Upper lobe of left lung (tissue), 6 donors: ENCODE measurements at places on chromosomes 3 and 15. TPM values are rescaled to one million over a fixed set of nuclear protein-coding genes. Genes with fewer than 3 reads are reported as not detected.

GXYLT2 gene
- 10.0 TPM for total RNA-seq

GRCh38 chr15:76905013-76905839 is at the start of gene SCAPER:
TSS of gene SCAPER (minus strand) at chr15:76905340. CDS start at chr15:76883817, 21,523 bp downstream.
- peak; percentile 96 for DNase-seq
- H3K27me3 ChIP-seq, result no peaks in the 10 kb centered on the region
- peak within 1 kb of the TSS; percentile 75 for H3K4me3 ChIP-seq
- peak within 1 kb of the TSS; percentile 93 for H3K27ac ChIP-seq
- H3K36me3 ChIP-seq, result no peaks in the 10 kb centered on the region

GRCh38 chr3:168061332-168061996 is 34.3 kb downstream of the GOLIM4 start:
- no peaks in the 10 kb centered on the region for H3K36me3 ChIP-seq
- no peaks in the 10 kb centered on the region for H3K27me3 ChIP-seq
- H3K27ac ChIP-seq, result no peak overlapping the region
- no peak for DNase-seq
- H3K4me1 ChIP-seq, result no peaks in the 10 kb centered on the region

DNA sequence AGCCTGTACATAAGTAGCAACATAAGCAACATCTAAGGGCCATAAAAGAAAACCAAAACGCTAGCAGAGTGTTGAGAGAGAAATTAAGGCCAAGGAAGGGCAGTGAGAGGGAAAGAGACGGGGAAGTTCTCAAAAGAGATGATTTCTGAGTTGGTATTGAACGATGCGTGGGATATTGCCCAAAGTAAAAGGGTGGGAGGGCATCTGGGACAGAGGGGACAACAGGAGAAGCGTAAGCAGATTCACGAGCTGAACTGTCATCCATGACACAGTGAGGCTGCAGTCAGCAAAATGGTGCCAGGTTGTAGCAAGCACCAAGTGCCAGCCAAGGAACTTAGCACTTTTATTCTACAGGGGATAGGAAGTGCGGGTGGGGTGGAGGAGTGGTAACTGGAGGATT is 11.8 kb downstream of the NCEH1 start:
- H3K27ac ChIP-seq, result peak overlapping the region; percentile 71
- H3K4me1 ChIP-seq, result no peaks in the 10 kb centered on the region
- no peak for DNase-seq
- no peak overlapping the region for H3K4me3 ChIP-seq

FILIP1L gene
- 21.0 TPM for total RNA-seq

LDHAL6B gene
- total RNA-seq, result not detected

GPR176 gene
- total RNA-seq, result 1.4 TPM

DNA sequence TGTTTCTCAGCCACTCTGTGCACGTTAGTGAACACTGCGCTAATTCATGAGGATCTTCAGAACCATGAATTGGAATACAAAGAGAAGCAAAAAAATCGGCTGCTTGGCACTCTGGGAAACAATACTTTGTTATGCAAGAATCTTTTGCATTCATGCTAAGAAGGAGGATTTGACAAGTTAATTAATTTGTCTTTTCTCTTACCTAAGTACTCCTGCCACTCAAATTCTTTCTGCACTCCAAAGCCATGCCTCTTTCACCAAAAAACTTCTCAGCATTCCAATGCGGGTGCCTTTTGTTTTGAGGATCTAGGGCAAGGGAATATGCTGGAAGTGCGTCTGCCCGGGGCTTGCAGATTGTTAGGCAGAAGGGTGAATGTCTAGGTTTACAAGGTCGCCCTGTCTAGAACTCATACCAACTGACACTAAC is 11.3 kb upstream of the KAT2B start:
- H3K4me1 ChIP-seq, result peaks cover 11% of the 10 kb centered on the region
- H3K27me3 ChIP-seq, result no peaks in the 10 kb centered on the region
- no peak overlapping the region for H3K4me3 ChIP-seq
- no peaks in the 10 kb centered on the region for H3K36me3 ChIP-seq

GRCh38 chr15:90648137-90649070 is 68.7 kb upstream of the BLM start:
- H3K4me1 ChIP-seq, result peaks cover 28% of the 10 kb centered on the region
- H3K27me3 ChIP-seq, result no peaks in the 10 kb centered on the region
- no peak overlapping the region for H3K4me3 ChIP-seq

GPR171 gene
- total RNA-seq, result 4.2 TPM

DNA sequence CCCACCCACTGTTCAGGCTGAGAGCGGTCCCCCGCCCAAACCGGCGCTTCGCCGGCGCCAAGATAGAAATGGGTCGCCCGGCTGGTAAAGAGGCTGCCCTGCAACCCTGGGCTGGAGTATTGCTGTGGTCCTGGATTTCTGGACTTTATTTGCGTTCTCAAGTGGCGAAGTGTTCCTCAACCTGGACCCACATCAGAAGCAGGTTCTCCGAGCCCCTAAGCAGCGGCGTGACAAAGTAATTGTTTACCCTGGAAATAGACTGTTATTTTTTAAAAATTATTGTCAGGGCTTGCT is 481 bp upstream of the DYNC1LI1 start:
- no peak for DNase-seq
- no peaks in the 10 kb centered on the region for H3K27me3 ChIP-seq
- peaks cover 25% of the 10 kb centered on the region for H3K4me1 ChIP-seq
- H3K36me3 ChIP-seq, result no peaks in the 10 kb centered on the region
- H3K4me3 ChIP-seq, result peak overlapping the region; percentile 96

DNA sequence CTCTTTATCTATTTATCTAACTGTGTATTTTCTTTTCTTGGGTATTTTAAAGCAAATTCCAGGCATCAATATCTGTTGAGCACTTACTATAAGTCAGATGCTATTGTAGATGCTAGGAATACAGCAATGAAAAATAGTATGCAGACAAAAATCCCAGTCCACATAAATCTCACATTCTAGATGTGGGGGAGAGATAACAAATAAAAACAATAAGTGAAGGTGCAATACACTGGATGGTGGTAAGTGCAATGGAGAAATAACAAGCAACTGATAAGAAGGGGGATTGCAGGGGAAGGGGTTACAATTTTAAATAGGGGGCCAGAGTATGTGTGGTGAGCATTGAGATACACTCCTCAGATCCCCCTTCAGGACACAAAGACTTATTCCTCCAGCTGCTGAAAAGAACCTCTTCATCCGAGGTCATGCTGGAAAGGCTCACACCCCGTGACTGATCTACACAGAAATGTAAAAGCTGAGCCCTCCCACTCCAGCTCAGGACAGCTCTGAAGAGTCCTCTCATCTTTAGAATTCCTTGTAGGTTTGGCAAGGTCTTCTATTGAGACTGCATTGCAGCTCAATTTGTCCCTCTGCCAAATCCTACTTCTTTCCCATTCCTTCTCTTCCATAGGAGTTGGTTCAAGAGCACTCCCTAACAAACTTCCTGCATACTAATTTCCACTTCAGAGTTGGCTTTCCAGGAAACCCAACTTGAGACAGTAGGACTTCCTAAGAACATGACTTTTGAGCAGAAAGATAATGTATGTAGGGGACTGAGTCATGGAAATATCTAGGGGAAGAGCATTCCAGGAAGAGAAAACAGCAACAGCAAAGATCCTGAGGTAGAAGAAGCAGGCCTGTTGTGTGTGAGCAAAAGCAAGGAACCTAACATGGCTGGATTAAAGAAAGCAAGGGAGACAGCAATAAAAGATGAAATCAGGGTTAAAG is 8.1 kb upstream of the SCG3 start:
- H3K4me1 ChIP-seq, result no peaks in the 10 kb centered on the region
- H3K36me3 ChIP-seq, result no peaks in the 10 kb centered on the region
- H3K27me3 ChIP-seq, result no peaks in the 10 kb centered on the region
- no peak for DNase-seq
- H3K4me3 ChIP-seq, result no peak overlapping the region

- peaks cover 18% of the 10 kb centered on the region for H3K36me3 ChIP-seq
- H3K27ac ChIP-seq, result no peak overlapping the region
- no peak for DNase-seq
- no peaks in the 10 kb centered on the region for H3K27me3 ChIP-seq
- no peak overlapping the region for H3K4me3 ChIP-seq
Observed at GRCh38 chr3:138263104-138263503, 66.5 kb downstream of the NME9 start.

DNA sequence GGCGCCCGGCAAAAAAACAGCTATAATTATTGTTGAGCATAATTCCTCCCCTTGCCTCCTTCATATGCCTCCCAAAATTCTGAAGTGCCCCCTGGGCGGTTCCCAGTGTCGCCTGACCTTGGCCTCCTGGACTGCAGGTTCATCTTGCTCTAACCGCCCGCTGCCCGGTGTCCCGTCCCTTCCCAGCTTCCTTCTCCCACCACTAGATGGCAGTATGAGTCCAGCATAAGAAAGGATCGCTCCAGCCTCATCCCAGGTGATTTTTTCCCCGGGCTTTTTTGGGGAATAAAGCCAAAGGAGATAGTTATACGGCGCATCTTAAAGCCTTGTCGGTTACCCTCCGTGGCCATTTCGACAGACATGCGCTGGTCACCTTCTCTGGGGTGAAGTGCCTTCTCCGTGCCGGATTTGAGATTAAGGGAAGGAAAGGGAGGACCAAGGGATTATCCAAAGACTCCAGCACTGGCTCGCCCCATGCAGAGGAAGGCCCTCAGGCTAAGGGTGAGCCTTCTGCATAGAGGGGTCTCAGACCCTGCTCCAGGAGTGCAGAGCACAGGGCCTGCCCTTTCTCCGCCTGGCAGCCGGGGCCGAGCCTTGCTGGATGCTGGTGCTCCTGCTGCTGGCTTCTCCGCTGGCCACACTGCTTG is 45.8 kb upstream of the TRA2B start:
- DNase-seq, result peak; percentile 49
- peaks cover 4% of the 10 kb centered on the region for H3K4me1 ChIP-seq
- H3K4me3 ChIP-seq, result no peak overlapping the region
- H3K36me3 ChIP-seq, result no peaks in the 10 kb centered on the region
- no peaks in the 10 kb centered on the region for H3K27me3 ChIP-seq

TUSC7 gene
- not detected for total RNA-seq

DNA sequence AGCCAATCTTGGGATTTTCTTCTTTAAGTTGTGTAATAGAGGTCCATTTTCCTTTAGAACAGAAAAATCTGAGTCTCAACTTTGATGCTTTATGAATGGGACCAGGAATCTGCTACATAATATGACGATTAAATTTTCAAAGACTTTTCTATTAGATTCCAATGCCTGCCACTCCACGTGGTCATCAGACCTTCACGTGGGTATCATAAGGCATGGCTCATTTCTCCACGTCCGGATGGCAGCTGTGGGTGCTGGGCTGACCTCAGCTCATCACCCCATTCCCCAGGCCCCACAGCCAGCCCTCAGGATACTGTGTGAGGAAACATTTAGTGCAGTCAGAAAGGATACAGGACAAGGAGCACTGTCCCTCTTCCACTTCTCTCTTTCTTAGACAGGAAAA is 159.7 kb downstream of the SEMA6D start:
- H3K27ac ChIP-seq, result no peak overlapping the region
- peaks cover 5% of the 10 kb centered on the region for H3K4me1 ChIP-seq
- H3K36me3 ChIP-seq, result no peaks in the 10 kb centered on the region
- no peak overlapping the region for H3K4me3 ChIP-seq

CLRN1 gene
- total RNA-seq, result not detected

ERICH6 gene
- not detected for total RNA-seq

GRCh38 chr15:73153447-73153846 is 101.2 kb downstream of the NEO1 start:
- no peak overlapping the region for H3K27ac ChIP-seq
- H3K4me1 ChIP-seq, result no peaks in the 10 kb centered on the region
- no peak for DNase-seq
- no peak overlapping the region for H3K4me3 ChIP-seq

- no peaks in the 10 kb centered on the region for H3K27me3 ChIP-seq
- H3K36me3 ChIP-seq, result no peaks in the 10 kb centered on the region
- H3K4me1 ChIP-seq, result peaks cover 50% of the 10 kb centered on the region
- H3K4me3 ChIP-seq, result no peak overlapping the region
Observed at GRCh38 chr3:134327594-134327975, 46.7 kb downstream of the AMOTL2 start.

DNA sequence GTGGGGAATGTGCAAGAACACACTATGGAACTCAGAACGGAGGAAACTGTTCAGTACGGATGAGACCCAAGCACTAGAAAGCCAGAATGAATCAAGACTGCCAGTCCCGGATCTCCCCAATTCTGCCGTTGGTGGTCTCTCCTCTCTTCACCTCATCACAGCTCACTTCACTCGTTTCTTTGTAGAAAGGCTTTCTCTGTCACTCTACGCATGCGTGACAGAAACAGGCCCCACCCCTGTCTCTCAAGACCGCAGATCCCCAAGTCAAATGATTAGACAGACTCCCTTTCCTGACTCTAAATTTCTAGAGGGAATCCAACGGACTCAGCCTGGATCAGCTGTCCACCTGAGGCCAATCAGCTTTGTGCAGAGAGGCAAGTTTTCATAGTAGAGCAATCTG is 505.7 kb upstream of the ADAMTS9 start:
- H3K27me3 ChIP-seq, result no peaks in the 10 kb centered on the region
- no peak overlapping the region for H3K27ac ChIP-seq
- DNase-seq, result no peak
- H3K36me3 ChIP-seq, result no peaks in the 10 kb centered on the region

DNA sequence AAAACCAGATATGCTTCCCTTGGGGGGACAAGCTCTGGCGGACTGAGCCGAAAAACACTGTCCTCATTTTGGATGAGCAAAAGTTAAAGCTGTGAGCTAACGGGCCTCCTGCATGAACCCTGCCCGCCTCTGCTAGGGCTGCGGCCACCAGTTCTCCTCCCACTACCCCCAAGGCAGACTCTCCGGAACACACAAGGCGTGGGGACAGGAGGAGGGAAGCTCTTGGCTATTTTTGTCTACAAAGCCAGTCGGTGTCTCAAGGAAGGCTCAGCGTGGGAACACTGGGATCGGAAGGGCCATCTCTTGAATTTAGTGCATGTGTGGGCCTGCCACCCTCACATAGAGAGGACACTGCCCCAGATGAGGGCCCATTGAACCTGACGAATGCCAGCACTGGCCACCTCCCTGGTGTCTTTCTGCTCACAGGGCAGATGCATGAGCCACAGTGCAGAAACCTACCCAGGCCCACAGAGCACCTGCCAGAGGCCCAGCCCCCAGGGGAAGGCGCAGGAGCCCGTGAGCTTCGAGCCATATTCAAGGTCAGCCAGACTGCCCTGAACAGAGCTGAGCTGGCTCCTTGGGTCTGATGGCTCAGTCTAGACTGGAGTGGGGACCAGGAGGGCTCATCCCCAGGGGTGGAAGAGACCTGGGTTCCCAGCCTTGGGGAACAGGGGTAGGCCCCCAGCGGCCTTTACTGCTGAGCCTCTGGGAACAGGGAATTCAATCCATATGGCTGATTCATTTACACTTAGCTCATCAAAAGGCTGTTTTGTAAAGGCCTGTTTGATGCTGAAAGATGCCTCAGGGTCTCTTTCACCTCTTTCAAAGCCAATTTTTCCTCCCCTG is 38.3 kb downstream of the HCN4 start:
- no peaks in the 10 kb centered on the region for H3K36me3 ChIP-seq
- no peak overlapping the region for H3K4me3 ChIP-seq
- DNase-seq, result no peak
- H3K27me3 ChIP-seq, result no peaks in the 10 kb centered on the region
- no peak overlapping the region for H3K27ac ChIP-seq

GRCh38 chr3:4492208-4493013 is 737 bp upstream of the ITPR1 start:
- H3K4me1 ChIP-seq, result peaks cover 21% of the 10 kb centered on the region
- peak overlapping the region; percentile 87 for H3K27ac ChIP-seq
- H3K36me3 ChIP-seq, result no peaks in the 10 kb centered on the region
- no peaks in the 10 kb centered on the region for H3K27me3 ChIP-seq

- H3K27me3 ChIP-seq, result no peaks in the 10 kb centered on the region
- H3K27ac ChIP-seq, result no peak overlapping the region
- DNase-seq, result no peak
- no peak overlapping the region for H3K4me3 ChIP-seq
- no peaks in the 10 kb centered on the region for H3K36me3 ChIP-seq
Observed at GRCh38 chr3:134917631-134918030, 122.6 kb downstream of the EPHB1 start.
